ENCODE measurements at places on chromosomes 2 and 18.
A peak's percentile ranks its signal among the peaks of the same experiment; 100 is the strongest.

GRCh38 chr2:25672494-25673299, 680 bp downstream of the DTNB start:
- peak; percentile 52 for DNase-seq

GRCh38 chr2:98828369-98828744, 97.4 kb upstream of the MGAT4A start:
- DNase-seq: no peak

DNA sequence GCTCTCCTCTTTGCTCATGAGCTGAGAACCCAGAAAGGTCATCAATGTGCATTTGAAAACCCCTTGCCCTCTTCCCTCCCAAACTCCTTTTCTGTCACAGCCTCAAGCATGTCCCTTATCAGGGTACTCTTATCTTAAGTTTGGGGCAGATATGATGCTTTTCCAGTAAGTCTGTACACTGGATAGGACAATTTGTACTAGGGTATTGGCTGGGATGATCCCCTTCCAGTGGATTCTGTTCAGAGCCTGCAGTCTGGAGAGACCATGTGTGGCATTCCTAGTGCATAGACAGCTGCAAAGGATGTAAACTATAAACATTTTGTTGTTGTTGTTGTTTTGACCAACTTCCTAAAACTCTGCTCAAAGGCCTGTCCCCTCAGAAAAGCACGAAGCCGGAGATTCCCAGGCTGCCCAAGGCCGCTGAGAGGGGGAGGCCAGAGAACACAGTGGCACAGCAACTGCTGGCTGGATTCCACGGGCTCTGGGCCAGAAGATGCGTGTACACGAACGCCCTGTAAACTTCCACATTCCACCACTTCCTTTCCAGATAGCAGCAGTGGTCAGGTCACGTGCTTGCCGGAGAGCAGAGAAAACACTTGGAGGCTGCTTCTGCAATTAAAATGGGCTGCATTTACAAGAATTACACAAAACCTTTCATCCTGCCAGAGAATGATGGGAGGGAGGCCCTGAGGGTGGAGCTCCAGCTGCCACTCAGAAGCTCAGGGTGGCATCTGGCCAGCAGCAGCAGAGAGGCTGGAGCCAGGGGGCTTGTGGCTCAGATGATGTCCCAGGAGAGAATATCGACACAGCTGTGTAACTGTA, 42.1 kb downstream of the BMP10 start:
- peak; percentile 92 for DNase-seq

DNA sequence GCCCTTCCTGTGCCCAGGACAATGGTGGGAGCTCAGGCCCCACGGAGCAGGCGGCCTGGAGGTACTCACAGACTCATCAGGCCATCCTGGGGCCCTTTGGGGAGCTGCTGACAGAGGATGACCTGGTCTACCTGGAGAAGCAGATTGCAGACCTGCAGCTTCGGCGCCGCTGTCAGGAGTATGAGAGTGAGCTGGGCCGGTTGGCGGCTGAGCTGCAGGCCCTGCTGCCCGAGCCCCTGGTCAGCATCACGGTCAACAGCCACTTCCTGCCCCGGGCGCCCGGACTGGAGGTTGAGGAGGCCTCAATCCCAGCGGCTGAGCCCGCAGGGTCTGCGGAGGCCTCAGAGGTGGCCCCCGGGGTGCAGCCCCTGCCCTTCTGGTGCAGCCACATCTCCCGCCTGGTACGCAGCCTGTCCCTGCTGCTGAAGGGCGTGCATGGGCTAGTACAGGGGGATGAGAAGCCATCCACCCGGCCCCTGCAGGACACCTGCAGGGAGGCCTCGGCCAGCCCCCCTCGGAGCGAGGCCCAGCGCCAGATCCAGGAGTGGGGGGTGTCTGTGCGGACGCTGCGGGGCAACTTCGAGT, 8.3 kb upstream of the KLHL30 start:
- DNase-seq: no peak

DNA sequence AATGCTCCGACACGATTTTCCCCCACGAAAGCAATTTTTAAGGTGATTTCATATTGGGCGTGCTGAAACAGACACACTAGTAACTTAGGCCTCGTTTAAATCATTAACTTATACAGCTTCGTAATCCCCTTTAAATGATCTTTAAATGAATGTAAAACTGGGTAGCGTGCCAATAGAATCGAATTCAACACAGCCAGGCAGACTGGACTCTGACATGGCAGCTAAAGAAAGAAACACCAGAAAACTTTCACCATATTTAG, 2.4 kb upstream of the ID2 start:
- DNase-seq: no peak

DNA sequence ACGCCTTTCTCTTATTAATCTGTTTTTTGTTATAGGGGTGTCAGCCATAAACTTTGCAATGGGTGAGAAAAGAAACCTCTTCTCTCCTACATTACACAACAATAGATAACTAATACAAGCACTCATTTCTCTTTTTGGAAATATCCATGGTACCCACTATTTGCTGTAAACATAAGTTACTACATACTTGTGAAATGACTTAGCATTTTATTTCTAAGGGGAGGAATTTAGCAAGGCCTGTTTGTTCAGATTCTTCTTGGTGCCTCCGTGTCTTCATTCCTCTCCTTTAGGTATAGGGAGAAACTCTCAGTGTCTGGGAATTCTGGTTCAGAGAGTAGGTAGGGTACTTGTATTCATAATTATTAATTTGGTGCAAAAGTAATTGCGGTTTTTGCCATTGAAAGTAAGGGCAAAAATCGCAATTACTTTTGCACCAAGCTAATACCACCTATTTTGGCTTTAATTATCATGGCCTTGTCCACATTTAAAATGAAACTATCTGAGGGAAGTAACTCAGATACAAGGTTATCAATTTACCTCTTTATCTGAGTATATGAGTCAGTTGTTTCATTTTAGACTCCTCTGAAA, 134.8 kb downstream of the MREG start:
- no peak for DNase-seq

DNA sequence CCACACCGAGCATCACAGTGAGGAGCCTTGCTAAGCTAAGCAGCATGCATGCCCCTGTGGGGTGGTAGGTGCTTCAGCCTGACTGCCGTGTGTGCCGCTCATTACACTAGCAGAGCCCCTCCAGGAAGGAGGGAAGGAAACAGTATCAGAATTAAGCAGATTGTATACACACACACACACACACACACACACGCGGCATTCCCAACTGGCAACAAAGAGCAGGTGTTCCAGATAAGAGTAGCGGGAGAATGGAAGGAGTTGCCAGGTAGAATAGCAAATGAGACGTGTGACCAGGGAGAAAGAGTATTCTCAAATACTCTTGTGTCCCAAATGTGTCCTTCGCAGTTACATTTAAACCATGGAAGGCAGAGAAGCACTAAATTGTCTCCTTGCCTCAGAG, 47.6 kb upstream of the TTC39C start:
- no peak for DNase-seq

DNA sequence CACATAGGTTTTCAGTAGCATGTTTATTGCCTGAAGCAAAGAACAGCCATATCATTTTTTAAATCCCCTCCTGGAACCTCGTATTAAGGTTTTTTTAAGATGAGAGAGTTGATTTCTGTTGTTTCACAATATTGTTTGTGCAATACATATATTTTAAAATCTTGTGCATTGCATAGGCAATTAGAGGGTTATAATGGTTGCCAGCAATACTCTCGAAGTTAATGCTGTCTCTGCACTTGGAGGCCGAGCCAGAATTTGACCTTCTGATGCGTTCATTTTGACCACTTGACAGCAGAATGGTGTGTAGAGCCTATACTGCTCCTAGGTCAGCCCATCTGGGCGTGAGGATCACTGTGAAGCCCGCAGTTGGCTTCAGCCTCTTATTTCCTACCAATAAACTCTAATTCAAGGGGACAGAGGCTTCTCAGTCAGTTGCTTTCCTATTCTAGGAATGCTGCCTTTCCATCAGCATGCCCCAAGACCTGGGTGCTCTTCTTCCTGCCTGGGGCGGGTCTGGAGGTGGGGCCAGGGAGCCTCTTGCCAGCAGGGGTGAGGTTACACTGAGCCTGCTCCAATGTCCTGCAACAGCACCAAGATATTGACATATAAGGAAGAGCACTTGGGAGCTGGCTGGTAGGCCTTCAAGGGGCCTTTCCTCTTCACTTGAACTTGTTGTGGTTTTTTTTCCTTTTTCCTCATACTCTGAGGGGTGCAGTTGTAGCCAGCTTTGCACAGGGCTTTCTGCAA, 91.4 kb upstream of the BCL2L11 start:
- DNase-seq: no peak

DNA sequence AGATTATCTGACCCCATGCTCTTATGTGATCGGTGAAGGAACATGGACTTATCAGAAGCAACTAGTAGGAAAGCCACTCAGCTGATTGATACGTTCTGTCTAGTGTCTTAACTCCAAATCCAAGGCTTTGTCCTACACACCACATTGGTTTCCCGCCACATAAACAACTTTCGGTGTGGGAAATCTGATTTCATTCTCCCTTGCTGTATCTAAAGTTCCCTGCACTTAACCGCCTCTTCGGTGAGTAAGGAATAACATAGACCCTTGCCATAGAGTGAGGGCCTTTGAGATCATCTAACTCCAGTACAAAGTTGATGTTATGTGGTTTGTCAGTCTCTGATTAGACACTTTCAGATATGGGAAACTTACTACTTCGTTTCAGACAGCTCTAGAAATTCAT, 538.2 kb upstream of the TNP1 start:
- no peak for DNase-seq

DNA sequence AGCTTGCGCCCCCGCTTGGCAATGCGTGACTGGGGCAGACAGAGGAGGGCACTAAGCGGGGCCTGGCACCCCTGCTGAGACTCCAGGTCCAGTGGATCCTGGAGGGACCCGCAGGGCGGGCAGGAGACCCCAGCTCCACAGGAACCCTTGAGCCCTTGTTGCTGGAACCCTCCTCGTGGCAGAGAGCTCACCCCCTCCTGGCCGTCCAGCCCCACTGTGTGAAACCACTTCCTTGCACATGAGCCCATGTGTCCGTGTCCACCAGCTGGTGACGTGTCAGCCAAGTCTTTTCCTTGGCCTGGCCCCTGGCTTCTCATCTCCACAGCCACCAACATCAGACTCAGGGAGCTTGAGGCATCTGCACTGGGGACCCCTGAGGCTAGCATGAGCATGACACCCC, 38.0 kb downstream of the BIN1 start:
- no peak for DNase-seq

DNA sequence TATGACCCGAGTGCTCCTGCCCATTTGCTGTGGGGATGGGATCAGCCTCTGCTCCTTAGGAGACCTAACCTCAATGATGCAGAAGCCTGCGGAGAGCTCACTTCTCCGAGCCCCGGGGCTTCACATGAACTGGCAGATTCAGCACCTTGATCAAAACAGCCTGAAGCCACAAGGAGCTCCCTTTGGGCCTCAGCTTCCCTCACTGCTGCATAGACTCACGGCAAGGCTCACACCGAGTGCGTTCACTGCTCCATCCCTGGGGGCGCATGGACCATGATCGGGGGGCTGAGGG, 33.0 kb downstream of the CRACDL start:
- no peak for DNase-seq

DNA sequence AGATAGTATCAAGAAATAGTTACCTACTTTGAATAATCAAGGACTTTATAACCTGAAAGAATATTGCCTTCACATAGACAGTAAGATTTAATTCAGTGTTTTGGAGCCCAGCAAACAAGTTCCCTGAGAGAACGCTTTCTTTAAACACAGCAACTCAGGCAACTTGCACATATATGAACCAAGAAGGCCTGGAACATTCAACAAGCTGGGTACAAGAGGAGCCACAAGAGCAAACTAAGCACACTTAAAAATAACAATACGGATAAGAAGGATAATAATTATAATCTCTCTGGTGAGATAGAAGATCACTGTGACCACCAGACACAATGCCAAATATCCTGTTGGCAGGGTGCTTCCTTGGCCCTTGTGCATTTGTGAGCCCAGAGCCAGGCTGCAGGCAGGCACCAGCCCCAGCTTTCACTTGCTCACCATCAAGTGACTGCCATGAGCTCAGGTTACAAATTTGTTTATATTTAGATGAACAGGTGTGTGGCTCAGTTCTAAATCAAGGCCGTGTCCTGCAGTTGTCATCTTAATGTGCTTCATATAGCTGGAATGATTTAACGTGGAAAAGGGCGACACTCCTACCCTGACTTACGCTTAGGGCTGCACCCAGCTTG, 446.6 kb downstream of the IRS1 start:
- DNase-seq: no peak

GRCh38 chr2:34627003-34627402, 1027.9 kb upstream of the FAM98A start:
- DNase-seq: no peak

GRCh38 chr18:66727991-66728390, 124.1 kb upstream of the CDH19 start:
- DNase-seq: no peak
